ENCODE measurements at places on chromosomes 3 and 15. TPM values are rescaled to one million over a fixed set of nuclear protein-coding genes. Genes with fewer than 3 reads are reported as not detected.

Gene ADAMTS9
- 77.6 TPM for total RNA-seq

Gene SLC28A2
- total RNA-seq = not detected

Gene SLCO3A1
- total RNA-seq = 7.6 TPM

Gene TLR9
- total RNA-seq = not detected

Gene CD276
- total RNA-seq = 75.3 TPM

Gene GRAMD1C
- total RNA-seq = 37.1 TPM

Gene ILDR1
- 0.99 TPM for total RNA-seq

Gene TWF2
- total RNA-seq = 25.1 TPM

Gene FANCD2OS
- total RNA-seq = not detected

Gene TAGLN3
- 78.5 TPM for total RNA-seq

Gene RHOV
- 7.2 TPM for total RNA-seq

All from camera-type eye (tissue), 1 donor.